Upper lobe of right lung (tissue), 1 donor: ENCODE measurements at places on chromosomes 3 and 15. TPM values are rescaled to one million over a fixed set of nuclear protein-coding genes. Genes with fewer than 3 reads are reported as not detected.

Gene TERC
- 5.4 TPM for total RNA-seq

Gene NRG4
- total RNA-seq, result 1.2 TPM

Gene HRG
- not detected for total RNA-seq

DNA sequence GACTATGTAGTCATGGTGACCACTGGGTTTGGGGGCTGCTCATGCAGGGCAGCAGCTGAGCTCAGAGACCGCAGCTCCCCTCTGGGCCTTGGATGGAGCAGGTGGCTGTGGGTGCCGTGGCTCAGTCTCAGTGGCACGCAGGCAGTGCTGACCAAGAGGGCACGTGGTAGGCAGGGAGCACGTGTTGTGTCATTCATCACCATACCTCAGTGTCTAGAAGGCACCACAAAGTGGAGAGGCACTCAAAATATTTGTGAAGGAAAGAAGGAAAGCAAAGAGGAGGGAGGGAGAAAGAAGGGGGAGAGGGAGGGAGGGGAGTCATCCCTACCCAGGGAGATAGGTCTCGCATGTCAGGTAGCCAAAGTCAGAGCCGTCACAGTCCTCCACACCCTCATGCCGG is 26.1 kb downstream of the EAF1 start:
- no peak for DNase-seq

DNA sequence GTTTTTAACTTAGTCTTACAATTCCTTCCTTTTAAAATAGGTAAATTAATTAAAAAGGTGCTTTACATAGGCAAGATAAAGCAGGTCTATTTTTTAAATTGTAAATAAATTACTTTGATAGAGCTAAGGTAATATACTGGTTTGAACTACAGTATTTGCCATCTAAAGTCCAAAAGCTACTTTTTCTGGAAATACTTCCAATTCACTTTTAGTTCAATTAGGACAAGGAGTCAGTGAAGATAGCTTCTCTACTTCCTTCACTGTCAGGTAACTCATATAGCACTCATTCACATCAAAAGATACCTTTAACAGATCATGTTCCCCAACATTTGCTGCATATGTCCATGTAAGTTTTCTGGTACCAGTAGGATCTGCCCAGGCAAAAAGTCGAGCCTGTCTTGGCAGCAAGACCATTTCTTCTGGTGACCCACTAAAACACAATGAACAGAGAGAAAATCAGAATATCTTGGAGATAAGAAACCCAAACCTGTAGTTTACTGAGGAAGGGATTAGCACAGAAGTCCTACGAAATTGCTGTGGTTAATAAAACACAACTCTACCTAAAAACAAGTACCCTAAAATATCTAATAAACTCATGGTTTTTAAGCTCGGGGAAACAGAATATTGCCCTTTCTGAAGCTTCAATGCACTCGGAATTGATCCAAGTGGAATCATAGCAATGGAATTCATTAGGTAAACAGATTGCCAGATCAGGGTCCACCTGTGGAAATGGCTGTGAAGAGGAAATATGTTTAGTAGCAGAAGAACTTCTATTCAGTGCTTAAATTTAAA is 153.1 kb downstream of the VPS13C start:
- no peak for DNase-seq

DNA sequence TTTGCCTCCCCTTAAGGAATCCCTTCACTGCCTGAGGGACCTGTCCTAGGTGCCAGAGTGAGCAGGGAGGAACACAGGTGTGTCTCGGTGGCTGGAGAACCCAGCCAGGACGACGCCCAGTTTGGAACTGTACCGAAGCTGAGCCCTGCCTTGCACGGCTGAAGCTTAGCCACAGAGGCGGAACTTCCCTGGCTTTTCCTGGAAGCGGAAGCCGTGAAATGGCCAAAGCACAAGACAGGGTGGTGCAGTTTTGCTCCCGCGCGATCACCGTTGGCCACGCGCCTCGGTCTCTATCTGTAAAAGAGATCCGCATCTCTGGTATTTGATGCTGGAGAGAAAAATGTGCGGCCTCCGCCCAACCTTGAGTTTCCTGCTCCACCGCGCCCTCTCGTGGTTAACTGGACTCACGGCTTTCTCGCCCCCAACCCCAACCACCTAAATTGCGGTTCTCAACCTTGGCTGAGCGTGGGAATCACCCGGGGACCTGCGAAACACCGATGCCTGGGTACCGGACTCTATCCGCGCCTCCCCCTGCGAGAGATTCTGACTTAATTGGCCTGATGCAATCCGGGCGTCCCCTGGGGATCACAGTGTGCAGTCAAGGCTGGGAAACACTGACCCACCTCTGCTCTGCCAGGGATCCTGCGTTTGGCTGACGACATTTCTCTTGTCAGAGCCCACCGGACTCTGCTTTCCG is 70.7 kb upstream of the ABHD2 start:
- DNase-seq, result peak; percentile 85

DNA sequence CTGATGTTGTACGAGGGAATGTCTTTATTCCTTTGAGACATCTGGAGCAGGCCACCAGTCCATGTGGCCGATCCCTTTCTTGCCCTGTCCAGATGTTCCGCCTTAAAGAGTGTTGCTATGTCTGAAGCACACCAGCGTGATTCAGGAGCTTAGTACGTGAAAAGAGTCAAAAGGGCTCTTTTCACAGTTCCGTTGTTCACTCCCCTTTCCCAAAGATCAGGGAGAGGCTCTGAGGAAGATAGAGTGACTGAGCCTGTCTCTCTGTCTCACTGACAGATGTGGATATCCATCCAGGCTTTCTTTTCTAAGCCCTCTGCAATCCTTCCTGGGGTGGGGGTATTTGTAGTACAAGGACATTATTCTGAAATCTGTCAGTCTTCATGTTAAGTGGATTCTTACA is 262.5 kb upstream of the LRTM1 start:
- no peak for DNase-seq

- no peak for DNase-seq
Observed at GRCh38 chr15:78421238-78421965, 16.6 kb upstream of the IREB2 start.

DNA sequence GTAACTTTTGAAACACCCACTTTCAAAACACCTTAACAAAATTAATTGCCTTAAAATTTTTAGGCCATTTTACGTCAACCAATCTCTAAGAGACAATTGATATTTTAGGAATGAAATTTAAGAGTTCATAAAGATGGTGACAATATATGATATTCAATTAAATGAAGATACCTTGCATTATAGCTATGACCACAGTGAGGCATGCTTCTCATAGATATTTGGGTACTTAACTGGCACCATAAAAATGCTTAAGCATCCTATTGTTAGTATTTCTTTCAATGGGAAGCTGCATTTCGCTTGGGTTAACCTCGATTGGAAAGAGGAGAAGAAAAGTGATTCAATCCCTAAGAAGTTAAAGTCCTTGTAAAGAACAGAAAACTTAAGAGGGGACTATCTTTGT is 209.0 kb downstream of the GAP43 start:
- DNase-seq, result no peak

- no peak for DNase-seq
Observed at GRCh38 chr15:98257290-98257689, 296.8 kb downstream of the ARRDC4 start.

- DNase-seq, result no peak
Observed at GRCh38 chr15:33559207-33559890, 248.6 kb downstream of the RYR3 start.

DNA sequence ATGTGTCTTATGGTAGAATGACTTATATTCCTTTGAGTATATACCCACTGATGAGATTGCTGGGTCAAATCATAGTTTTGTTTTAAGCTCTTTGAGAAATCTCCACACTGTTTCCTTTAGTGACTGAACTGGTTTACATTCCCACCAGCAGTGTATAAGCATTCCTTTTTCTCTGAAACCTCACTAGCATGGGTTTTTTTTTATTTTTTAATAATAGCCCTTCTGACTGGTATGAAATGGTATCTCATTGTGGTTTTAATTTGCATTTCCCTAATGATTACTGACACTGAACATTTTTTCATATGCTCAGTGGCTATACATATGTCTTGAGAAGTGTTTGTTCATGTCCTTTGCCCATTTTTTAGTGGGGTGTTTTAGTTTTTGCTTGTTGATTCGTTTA is 494.3 kb downstream of the SQOR start:
- DNase-seq, result no peak

DNA sequence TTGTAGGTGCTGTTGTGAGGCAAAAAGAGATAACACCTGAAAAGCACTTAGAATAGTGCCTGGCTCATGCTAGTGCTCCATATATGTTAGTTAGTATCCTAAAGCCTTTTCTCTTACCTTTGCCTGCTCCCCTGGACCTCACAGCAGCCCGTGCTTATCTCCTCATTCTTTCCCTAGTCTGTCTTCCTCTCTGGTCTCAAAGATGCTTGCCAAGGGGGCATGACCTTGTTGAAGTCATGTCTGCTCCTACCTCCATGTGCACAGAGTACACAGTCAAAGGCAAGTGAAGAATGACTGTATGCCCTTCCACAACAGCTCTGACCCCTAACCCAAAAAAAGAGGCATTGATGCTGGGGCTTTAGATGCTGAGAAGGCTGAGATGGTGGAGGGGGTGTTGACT is 722 bp upstream of the CYP8B1 start:
- DNase-seq, result no peak

DNA sequence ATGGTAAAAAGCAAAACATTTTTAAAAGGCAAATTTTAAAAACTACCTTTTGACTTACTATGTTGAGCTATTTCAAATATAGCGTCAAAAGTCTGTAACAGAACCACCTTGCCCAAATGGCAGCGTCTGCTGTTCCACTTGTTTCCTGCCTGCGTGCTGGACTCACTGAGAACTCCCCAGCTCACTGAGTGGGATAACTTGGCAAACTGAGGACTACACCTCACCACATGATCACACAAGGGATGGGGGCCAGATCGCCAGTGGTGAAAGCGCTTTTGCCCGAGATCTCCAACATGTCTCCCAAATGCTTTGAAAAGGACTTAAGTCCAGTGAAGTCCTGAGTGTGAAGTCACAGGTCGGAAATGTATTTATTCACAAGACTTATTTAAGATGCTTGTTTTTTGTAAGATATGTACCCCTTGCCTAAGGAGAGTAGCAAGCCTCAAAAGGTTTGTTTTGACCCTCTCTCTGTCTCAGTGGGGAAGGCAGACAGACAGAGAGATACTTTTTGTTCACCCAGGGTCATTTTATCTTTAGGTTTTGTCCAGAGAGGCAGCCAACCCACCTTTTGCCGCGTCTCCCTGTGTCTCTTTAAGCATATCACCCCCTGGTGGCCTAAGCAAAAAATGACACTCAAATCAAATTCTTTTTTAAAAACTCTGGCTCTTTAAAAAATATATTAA is 192.6 kb downstream of the PDZRN3 start:
- DNase-seq, result no peak

DNA sequence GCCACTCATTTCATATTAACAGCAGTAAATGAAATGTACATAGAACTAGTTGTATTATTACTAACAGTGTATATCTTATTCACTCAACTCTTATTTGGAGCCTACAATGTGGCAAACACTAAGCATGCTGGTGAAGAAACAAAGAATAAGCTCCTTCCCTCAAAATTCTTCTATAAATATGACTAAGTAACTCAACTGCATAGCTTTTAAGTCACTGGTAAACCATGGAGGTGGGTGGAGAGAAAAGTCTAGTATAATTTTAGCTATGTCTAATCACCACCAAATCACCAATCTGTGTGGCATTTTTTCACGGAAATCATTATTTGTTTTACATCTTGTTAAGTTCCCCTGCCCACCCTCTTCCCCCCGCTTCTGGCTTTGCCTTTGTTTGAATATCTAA is 17.5 kb downstream of the COPS2 start:
- no peak for DNase-seq

DNA sequence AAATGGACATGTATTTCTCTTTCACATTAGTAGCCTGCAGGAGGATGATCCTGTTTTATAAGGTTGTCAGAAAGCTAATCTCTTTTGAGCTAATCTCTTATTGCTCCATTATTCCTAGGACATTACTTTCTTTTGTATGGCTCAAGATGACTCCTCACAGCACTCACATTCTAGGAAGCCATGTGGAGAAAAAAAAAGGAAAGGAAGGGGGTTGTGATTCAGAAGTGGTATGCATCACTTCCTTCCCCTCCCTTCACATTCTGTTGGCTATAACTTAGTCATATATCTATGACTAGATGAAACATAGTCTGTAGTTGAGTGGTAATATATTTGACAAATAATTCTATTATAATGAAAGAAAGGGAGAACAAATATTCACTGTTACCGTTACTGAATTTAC is 168.8 kb upstream of the TTC14 start:
- no peak for DNase-seq

- no peak for DNase-seq
Observed at GRCh38 chr15:27564656-27565055, 534.5 kb downstream of the OCA2 start.

DNA sequence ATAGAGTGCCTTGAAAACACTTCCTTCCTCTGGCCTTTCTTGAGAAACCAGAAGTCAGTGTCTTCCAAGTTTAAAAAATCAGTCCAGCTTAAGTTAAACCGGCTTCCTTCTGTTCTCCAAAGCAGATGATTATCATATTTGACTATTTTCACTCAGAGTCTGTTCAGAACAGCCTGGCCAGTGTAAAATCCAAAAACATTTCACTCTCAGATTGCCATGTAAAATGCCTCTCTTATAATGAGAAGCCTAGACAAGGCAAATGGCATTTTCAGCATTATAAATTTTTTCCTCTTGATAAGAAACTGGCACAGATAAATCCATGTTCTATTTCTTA is 193.5 kb downstream of the TNIK start:
- DNase-seq, result no peak

DNA sequence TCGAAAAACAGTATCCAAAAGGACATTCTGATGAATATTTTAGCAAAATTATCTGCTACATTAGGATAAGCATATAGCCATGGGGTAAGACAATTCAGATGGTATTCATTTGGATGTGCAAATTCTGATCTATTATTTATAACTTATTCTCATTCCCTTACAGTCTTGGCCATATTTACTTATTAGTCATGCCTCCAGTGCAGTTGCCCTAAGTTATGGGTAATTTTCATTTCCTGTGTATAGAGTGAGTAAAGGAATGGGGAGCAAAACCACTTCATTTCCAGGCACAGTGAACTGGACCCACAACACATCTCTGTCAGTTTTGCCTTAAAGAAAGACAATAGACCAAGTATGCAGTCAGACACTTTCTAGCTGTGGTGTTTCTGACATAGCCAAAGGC is 134.3 kb downstream of the POLQ start:
- DNase-seq, result no peak

DNA sequence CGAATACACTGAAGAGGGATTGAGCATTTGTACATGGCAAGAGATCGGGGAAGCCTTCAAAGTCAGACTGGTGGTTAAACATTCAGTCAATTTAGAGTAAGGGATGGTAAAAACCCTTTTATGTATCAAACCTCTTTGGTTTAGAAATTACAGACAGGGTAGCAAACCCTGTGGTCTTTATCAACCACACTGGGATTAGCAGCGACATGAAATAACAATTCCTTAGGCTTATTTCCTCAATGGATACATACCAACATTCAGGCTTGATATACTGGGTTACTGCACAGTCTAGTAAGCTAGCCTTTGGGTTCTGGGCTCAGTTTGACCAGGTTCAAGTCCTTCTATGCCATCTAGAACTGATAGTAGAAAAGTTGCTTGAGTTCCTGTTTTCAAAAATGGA is 127.4 kb downstream of the THRB start:
- no peak for DNase-seq

DNA sequence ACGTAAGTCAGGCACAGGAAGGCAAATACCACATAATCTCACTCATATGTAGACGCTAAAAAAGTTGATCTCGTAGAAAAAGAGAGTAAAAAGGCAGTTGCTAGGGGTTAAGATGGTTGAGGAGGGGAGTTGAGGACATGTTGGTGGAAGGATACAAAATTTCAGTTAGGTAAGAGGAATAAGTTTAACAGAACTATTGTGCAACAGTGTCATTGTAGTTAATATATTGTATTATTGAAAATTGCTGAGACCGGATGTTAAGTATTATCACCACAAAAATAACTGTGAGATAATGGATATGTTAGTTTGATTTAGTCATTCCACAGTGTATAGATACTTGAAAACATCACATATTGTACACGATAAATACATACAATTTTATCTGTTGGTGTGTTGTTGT is 139.1 kb downstream of the ADAMTSL3 start:
- no peak for DNase-seq
